ENCODE measurements at places on chromosomes 7 and 10.

DNA sequence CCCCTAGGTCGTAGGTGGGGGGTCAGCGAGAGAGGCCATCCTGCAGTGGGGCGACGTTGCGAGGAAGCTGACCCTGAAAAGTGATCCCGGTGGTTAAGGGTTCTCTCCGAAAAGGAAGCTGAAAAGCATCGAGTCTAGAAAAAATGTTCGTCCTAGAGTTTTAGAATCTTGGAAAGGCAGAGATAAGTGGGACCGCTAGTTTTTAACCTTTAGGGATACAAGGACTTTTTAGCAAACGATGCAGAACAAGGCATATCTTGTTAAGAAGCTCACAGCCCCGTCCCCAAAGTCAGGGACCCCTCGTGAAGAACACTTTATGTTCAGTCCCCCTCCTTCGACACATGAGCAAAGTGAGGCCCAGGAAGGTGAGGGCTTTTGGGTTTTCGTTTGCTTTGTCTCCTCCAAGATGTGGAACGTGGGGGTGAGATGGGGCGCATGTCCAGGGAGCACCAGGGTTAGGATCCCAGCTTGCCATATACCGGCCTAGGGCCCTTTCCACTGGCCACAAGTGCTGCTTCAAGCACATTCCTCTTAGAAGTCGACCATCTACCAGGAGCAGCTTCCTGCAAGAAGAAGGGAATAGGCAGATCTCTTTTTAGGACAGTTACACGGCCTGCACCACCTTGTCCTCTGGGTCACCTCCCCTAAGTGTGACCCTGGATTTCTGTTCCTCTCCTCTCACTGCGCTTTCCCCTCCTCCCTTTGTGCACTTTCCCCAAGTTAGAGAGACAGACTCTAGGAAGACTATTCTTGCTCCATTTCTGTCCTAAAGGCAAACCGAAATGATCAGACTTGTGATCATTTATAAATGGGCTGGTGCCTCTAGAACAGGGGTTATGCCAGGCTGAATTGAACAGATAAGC lies 969 bp downstream of the SLC35G1 start:
- peak; percentile 8 for DNase-seq

GRCh38 chr10:61257956-61258496 lies 195.2 kb downstream of the TMEM26 start:
- DNase-seq: no peak

- DNase-seq: no peak
Observed at GRCh38 chr10:128027306-128027705, 98.9 kb downstream of the MKI67 start.

- peak; percentile 90 for DNase-seq
Observed at GRCh38 chr7:101099969-101100781, 14.9 kb downstream of the TRIM56 start.

GRCh38 chr7:80859272-80859970 lies 59.4 kb downstream of the SEMA3C start:
- DNase-seq: no peak

- no peak for DNase-seq
Observed at GRCh38 chr7:7769710-7770627, 51.6 kb upstream of the RPA3 start.

Data from tongue (tissue), 3 donors.